Mesangial cell (primary cell): ENCODE measurements at places on chromosomes 7 and 10. TPM values are rescaled to one million over a fixed set of nuclear protein-coding genes. Genes with fewer than 3 reads are reported as not detected.

Gene COL13A1
- 2.3 and 7.3 TPM in 2 replicates for total RNA-seq

Gene CLDN3
- 4.4 and 18.4 TPM in 2 replicates for total RNA-seq

Gene RAPGEF5
- 0.16 and 0.51 TPM in 2 replicates for total RNA-seq

Gene AGBL3
- total RNA-seq, result 0.49 and 0.89 TPM in 2 replicates

Gene CCT6A
- total RNA-seq, result 105 and 176 TPM in 2 replicates

Gene PON1
- total RNA-seq, result under 0.01 TPM in 1 of 2 replicates, not detected in the other

Gene AKR1D1
- not detected in 2 replicates for total RNA-seq

Gene CPA4
- total RNA-seq, result 40.3 and 40.9 TPM in 2 replicates

Gene CPA2
- total RNA-seq, result not detected in 2 replicates

Gene HMX3
- not detected in 2 replicates for total RNA-seq

Gene SGCE
- 45.8 and 57.7 TPM in 2 replicates for total RNA-seq

Gene SPDYE6
- total RNA-seq, result not detected in 2 replicates

Gene PVRIG
- not detected in 2 replicates for total RNA-seq

Gene VOPP1
- 60.5 and 84.1 TPM in 2 replicates for total RNA-seq

Gene TMEM72
- 0.25 TPM in 1 of 2 replicates, not detected in the other for total RNA-seq

Gene KIFBP
- 18.4 and 36.7 TPM in 2 replicates for total RNA-seq
